ENCODE measurements at places on chromosomes 12 and 14.

GRCh38 chr12:25372969-25373817, 122.5 kb upstream of the KRAS start:
- DNase-seq, result no peak

DNA sequence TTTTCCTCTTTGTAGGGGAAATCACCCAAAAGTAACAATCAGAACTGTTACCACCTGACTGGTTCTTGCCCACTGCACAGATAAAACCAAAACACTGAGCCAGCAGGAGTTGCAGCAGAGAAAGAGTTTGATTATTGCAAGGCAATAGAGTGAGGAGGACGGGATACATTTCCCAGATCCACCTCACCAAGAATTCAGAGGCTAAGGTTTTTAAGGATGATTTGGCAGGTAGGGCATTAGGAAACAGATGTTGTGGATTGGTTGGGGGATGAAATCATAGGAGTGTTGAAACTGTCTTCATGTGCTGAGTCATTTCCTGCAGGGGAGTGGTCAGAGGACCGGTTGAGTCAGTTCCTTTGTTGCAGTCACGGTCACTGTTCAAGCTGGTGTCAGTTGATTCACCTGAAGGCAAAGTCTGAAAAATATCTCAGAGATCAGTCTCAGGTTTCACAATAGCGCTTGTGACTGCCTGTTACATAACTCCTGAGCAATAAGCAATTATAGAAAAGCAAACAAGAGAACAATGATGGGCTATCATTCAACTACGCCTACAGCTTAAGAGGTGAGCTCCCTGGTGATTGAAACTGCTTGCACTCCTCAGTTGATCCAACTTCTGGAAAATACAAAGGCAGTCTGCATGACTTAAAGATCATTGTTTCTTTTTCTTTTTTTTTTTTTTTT, 20.3 kb upstream of the AMN1 start:
- DNase-seq, result peak; percentile 83

- no peak for DNase-seq
These were observed 663.8 kb downstream of the C12orf50 start for GRCh38 chr12:87365423-87365822.

DNA sequence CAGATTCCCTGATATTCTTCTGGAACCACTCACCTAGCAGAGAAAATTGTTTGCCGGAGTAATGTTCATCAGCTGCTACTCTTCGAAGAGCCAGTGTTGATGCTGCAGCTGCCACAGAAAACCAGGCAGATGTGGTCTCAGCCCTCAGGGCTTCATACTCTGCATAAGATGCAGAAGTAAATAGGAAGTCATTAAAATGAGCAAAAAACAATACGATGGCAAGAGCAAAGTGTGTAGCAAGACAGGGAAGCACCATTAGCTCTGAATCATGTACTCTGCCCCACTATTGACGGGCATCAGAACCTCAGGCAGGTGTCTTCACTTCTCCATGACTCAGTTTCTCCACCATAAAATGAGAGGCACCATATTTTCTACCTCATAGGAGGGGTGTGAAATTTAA, 991.6 kb upstream of the TMEM132C start:
- DNase-seq, result no peak

DNA sequence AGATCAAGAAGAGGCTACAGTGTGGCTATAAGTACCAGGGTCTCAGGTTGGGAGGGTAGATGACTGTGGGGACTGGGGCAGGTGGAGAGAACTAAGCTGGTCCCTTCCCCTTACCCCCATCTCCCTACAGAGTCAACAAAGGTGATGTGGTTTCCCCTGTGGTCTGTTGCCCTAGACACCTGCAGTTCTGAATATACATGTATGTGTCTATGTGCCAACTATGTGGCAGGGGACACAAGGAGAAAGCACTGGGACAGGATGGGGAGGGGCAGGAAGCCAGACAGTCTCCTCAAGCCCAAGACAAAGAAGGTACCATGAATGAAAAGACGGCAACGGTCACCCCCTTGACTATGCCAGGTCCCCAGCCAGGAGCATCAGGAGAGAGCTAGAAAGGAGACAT, 4.5 kb upstream of the HDAC7 start:
- DNase-seq, result no peak

DNA sequence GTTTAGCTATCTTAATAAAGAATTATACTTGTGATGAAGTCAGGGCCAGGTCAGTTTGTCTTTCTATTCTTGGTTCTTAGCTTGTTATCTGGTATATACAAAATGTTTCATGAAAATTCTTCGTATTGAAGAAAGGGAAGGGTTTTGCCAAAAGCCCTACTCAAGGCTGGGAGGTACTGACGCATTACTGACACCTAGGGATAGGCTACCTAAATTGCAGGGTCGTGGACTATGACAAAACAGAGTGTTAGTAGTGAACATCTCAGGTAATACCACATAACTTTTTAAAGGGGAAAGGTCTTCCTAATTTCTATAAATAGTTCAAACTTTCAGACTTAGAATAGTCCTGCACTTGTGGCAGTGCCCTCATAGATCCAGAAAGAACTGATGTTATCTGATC, 246.3 kb downstream of the RGS6 start:
- DNase-seq, result no peak

DNA sequence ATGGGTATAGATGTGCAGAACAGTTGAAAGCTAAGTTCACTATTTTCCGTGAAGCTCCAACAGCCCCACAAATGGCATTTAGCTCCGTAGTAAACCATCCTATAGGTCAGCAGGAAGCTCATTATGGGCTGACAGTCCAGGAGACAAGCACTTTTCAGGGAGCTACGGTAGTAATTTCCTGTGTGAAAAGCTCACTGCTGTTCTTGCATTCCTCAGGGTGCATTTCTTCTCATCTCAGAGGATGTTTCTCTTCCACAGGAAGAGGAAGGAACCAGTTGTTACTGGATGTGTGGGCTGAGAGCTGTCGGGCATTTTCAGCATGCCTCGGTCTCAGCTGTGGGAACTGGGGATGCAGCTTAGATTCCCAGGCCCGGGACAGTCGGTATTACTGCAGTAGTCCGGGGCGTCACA, 72.8 kb downstream of the GALNT4 start:
- no peak for DNase-seq

DNA sequence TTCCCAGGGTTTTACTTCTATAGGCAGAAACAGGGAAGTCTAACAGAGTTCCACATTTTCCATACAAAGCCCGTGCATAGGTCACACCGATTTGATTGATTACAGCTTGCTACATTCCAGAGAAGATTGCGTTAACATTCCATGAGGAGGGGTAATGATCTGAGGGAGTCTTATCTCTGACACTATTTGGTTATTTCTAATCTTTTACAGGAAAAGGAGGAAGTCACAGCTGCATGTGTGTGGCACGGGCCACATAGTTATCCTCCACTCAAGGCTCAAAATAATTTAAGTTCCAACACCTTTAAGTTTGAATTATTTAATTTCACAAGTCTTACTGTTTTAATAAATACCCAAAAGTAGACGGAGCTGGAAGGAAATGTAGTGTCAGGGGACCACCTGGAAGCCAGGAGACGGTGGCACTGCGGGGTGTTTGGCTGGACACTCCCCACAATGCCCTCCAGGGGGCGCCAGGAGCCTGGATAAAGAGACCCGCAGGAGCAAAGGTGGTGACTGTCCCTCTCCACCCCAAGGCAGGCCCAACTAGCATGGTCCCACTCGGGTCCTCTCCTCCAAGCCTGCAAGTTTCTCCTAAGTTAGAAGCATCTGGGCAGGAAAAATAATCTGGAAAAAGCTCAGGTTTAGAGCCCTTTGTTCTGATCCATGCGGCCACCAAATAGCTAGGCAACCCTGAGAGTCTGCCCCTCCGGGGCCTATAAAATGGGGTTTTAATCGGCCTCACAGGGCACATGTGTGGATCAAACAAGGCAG, 20.2 kb downstream of the KRT8 start:
- no peak for DNase-seq

GRCh38 chr14:33833706-33834465, 117.0 kb downstream of the EGLN3 start:
- no peak for DNase-seq

DNA sequence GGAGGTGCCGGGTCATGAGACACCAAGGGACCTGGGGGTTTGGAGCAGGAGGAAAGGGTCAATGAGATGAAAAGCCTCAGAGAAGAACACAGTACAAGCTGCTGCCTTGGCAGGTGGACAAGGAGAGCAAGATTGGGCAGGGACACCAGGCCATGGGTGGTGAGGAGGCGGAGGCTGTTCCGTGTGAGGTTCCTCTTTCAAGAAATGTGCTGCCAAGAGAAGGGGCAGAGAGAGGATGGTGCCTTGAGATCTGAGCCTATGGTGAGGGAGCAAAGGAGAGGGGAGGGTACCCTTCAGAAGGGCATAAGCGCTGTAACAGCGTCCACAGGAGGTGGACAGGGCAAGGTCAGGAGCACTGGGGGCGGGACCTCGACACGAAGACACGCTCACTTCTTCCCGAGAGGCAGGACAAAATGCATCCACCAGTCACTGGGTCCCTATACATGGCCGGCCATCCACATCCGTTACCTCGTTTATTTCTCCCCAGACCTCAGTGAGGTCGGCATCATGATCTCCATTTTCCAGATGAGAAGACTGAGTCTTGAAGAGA, 100.2 kb downstream of the B4GALNT3 start:
- DNase-seq, result no peak

DNA sequence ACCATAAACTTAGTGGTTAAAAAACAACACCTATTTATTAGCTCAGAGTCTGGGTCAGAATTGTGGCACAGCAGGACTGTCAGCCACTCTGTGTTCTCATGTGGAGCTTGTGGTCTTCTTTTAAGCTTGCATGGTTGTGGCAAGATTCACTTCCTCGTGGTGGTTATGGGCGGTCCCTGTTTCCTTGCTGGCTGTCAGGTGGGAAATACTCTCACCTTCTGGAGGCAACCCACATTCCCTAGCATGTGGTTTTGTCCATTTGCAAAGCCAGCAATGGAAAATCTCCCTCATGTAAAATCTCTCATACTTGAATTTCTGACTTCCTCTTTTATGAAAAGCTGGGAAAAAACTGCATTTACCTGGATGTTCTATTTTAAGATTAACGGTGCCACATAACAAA, 229.8 kb downstream of the ALX1 start:
- DNase-seq, result no peak

Data from fibroblast of skin of left quadriceps (primary cell).